Stimulated activated CD8-positive, alpha-beta memory T cell treated with anti-CD3 and anti-CD28 coated beads, Interleukin-15, amount 100 ng/mL, for 1 hour (primary cell): ENCODE measurements at places on chromosomes 3 and 15.

- DNase-seq = no peak
These were observed 190.2 kb downstream of the RORA start for GRCh38 chr15:61038910-61039309.

DNA sequence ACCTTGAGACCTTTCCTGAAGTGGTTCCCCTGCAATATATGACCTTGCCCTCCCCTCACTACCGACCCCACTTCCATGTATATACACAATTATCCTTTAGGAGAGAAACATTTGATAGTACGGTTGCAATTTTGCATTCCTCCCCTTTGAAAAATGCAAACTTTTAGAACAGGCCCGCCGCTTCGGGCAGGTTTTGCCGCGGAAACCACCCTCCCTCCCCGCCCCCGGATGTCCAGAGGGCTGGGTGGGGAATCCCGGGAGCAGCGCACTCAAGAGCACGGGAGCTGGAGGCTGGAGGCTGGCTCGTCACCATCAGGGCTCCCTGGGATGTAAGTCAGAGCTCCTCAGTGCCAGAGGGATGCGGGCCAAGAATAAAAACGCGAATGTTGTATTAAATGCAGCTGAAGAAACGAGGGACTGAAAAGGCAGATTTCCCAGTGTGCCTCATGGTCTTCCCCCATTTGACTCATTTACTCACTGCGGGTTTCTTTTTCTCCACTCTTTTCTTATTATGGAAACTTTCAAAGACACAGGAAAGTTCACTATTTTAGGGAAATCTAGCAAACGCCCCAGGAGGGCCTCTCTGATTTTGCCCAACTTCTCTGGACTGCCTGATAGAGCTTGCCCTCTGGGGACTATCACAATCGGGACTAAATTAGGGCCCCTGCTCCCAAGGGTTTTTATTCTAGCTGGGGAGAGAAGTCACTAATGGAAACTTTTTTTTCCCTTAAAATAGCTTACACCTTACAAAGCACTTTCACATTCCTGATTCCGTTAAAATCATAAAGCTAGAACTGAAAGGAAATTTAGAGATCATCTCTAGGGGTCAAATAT lies 2.9 kb upstream of the USP3 start:
- no peak for DNase-seq

DNA sequence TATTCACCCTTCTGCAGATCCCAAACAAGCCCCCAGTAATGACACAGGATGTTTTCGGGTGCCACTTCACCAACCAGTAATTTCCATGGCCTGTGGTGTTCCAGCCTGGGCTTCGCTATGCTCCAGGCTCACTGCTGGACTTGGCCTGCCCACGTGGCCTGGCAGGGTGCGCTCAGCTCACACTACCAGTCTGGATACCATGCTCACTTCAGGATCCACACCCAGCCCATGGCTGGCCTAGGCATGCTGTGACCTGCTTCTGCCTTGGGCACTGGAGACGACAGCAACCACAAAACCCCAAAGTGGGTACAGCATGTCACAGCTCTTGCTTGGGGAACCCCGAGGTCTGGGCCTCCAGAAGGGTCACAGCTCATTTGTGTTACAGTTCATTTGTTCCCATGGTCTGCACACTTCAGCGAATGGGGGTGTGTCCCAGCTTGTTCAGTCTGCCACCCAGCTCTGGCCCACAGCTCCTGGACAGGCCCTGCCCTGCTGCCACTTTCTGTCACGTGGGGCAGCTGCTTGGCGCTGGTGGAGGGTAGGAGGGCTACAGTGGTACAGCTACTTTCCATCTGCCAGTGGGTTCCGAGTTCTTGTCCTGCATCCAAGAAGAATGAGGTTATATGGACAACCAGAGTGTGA lies 650.8 kb downstream of the MCTP2 start:
- DNase-seq = no peak

DNA sequence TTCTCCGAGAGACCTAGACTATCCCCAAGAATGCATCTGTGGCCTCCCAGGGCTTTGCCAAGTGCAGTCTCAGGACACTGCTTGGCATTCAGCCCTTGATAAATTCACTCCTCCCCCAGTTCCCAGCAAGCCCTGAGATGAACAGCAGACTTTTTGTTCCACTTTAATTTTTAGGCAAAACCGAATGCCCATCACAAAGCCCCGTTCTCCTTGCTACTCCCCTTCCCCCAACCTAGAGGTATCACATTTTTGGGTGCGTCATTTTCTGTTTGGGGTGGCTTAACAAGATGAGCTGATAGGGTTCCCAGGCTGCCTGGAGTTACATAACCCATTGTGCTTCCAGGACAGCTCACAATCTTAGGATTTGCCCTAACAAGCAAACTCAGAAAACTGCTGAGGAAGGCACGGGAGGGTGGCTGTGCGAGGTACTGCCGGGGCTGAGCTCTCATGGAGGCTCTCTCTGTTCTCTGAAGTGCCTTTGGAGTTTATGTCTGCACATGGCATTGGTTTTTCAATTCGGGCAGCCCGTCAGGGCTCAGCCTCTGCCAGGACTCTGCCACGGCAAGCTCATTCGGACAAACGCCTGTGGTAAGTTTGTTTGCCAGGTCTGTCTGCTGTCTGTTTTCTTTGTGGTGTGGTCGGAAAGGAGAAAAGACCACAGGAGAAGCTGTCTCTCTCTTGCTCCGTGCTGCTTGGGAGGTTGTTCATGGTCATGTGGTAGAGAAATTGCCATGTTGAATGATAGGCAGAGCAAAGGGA lies at the start of gene TRAK1:
Gene TRAK1 (plus strand): TSS at position 385 of the 759 bp plus-strand sequence. CDS start 113 bp downstream, at position 498.
- DNase-seq = no peak

DNA sequence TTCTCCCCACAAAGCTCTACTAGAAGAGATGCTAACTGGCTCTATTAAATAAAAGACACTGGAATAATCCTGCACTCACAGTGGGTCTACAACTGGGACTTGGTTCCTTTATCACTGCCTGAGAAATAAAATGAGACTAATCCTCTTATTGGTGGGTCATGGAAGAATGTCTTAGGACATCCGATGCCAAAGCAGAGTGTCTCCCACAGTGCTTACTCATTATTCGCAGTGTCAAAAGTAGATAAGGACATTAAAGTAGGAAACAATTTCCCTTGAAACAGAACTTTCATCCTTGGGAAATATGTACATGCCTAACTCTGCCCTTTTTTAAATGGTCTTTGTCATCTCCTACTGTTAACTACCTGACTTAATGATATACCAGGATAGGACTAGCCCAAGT lies 71.5 kb downstream of the GSK3B start:
- no peak for DNase-seq

GRCh38 chr3:12229146-12229851 lies 59.6 kb upstream of the PPARG start:
- DNase-seq = no peak

GRCh38 chr15:81117136-81117535 lies 16.9 kb upstream of the CFAP161 start:
- DNase-seq = no peak

DNA sequence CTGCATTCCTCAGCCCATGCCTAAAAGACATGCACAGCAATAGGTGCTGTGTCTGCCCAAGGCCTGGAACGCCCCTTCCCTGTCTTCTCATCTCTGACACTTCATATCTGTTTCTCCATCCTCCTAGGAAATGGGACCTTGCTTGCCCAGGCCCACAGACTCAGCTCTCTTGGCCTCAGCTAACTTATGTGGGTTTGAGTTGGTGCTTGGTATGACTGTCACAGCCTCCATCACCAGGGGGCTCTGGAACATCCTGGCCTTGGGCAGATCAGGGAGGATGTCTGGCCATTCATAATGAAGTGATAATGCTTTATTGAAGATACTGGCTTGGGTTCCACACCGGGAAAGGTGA lies 156.7 kb upstream of the SMAD3 start:
- DNase-seq = no peak

DNA sequence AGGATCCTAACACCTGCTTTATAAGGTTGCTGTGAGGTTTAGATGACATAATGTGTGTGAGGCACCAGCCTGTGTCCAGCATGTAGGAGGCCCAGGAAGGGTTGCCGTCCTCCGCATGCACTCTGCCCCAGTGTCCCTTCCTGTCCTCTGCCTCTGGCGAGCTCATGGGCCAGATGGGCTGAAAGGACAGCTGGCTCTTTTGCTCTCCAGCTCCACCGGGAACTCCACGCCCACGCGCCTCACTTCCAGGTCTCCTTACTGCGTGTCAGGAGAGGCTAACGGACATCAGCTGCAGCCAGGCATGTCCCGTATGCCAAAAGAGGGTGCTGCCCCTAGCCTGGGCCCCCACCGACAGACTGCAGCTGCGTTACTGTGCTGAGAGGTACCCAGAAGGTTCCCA lies 12.2 kb downstream of the MUC20 start:
- no peak for DNase-seq

DNA sequence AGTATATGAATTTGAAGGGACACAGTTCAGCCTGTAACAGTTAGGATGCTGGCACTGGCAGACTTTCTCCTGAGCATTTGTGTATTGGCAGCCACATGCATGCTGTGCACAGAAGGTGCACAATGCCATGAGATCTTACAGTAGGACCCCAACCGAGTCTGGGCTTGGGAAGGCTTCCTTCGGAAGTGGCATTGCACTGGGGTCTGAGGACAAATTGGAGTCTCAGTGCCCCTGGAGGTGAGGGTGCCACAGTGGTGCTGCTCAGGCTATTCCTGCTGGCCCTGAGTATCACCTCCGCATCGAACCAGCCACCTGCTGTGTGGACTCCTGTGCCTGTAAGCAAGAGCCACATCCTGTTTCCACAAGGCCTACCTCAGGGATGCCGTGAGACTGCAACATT lies 99.5 kb downstream of the DNAJB8 start:
- DNase-seq = no peak

DNA sequence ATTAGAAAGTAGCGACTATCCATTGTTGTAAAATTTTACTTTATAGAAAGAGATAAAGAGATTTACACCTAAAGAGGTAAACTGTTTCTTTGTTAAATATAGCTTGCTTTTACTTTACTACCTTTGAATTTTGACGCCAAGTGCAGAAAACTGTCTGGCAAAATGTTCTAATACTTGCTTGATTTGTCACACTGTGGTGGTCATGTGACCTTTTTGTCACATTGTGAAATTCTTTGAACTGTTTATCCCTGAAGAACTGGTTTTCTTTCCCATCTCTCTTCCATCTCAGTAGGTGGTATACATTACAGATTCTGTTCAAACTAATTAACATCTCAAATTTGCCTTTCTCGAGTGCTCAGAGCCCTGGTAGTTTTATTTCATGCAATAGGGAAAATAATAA lies 327.4 kb downstream of the NAALADL2 start:
- no peak for DNase-seq

DNA sequence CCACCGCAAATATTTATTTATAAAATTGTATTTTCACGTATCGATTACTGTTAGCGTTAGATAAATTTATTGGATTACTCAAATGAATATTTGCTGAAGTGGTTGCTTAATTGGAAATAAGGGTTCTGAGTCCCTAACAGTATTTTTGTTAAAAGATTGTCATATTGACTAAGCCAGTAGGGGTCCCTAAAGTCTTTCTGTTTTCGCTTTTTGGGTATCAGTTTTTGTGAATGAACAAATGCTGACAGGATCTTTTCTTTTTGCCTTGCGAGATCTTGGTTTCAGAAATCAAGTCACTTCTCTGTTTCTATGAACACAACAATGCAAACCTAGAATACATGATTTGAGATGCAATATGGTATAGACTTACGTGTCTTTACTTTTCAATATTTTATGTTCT lies 7.1 kb downstream of the RAD51 start:
- no peak for DNase-seq

- DNase-seq = no peak
These were observed 318.9 kb upstream of the COL8A1 start for GRCh38 chr3:99319450-99319849.

DNA sequence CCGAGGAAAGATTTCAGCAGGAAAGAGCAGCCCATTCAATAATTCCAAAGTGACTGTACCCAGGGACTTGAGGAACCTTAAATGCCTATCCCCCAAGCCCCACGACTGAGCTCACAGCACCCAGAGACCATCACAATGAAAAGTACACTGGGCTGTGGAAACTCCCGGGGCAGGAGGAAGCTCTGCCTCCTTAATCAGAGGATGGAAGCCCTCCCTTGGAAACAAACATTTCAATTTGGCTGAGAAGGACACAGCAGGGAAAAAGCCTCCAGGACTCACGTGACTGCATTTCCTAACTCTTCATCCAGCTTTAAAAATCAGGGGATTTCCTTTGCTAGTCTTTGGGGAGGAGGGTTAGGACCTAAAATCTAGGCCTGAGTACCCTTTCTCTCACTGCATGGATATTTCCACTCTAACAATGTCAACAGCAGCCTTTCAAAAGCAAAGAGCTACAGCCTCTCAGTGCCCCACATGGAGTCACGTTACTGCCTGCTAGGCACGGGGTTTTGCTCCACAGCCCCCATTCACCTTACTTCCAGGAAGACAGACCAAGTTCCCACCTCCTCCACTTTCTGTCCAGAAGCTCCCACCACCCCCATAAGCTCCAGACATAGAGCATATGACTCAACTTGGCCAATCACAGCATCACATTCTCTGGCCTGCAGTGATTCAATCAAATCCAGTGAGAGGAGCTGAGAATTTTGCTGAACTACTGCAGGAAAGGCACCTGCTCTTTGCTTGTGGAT lies 68.9 kb upstream of the WNT5A start:
- DNase-seq = no peak

- DNase-seq = no peak
These were observed 290.5 kb downstream of the NAALADL2 start for GRCh38 chr3:175149675-175150074.

GRCh38 chr3:190696777-190697501 lies 165.6 kb downstream of the GMNC start:
- no peak for DNase-seq

DNA sequence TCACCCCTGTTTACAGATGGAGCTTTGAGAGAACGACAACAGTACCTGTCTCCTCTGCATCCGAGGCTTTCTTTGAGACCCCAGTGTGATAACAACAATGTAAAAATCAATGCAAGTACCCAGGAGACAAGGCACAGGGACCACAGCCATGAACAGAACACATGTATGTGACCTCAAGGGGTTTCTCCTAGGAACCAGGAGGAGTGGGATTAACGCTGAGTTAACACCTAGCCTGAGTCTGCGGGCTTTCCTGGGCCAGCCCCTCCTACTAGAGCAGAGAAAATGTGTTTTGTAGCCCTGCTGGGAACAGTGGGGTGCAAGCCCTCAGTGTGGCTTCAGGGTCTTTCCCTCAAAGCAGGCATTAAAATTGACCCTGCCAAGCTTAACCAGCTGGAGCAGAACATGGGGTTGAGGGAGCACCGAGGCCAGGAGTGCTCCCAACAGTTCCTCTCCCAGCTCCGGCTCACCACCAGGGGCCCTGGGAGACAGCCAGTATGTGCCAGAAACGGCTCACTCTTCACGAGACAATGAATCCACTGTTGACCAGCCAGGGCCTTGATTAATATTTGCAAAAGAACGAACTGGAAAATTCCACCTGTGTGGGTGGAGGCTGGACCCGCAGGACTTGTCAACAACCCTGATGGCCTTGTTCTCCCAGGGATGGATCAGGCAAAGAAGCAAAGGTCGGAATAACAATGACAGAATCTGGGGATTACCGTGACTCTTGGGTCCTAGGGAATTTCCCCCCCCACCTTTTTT lies 3.6 kb downstream of the CHDH start:
- DNase-seq = no peak

DNA sequence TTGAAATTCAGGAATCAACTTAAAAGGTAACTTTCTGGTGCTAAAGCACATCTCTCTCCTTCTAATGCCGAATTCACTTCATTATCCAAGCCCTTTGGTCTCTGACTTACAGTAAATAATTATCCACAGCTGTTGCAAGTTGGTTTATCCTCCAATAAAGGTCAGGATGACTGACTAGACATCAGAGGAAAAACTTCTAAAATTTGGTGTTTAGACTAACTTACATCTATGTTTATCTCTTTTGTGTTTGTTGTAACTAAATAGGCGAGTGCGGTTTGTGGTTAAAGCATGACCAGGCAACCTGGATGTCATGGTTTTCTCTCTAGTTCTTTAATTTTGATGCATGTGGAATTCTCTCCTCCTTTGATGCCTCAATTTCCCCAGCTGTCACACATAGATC lies 237.4 kb upstream of the LRTM1 start:
- no peak for DNase-seq
